NCI-H2081 (cell line): ENCODE measurements at places on chromosomes 12 and 14.

GRCh38 chr14:54570047-54570446 is 3.1 kb downstream of the SAMD4A start:
- DNase-seq: no peak

GRCh38 chr14:92310776-92311375 is 12.1 kb upstream of the SLC24A4 start:
- DNase-seq: no peak

DNA sequence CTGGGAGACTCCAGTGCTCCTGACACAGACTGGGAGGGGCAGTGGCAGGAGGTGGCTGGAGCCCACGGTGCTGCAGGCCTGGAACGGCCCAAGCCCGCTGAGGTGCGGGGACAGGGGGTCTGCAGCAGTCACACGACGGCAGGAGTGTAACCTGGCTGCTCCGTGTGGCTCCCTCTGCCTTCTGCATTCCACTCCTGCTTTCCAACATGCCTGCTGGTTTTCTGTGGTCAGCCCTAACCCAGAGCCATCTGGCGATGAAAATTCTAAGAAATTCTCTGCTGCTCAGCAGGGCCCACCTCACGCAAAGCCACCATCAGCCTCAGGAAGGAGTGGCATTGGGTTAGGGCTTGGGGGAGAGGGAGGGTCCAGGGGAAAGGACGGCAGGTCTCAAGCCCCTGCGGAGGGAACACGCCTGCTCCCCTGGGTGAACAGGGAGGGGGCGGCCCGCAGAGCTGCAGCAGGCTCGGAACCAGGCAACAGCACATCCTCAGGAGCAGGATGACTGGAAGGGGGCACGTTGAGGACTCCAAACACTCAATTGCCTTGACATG is 5.0 kb upstream of the FBRSL1 start:
- no peak for DNase-seq

GRCh38 chr14:90571149-90571947 is 174.5 kb downstream of the CALM1 start:
- no peak for DNase-seq

- peak; percentile 45 for DNase-seq
Measured at GRCh38 chr12:76080729-76081415, 3.6 kb downstream of the NAP1L1 start.

GRCh38 chr14:76081642-76082041 is 70.1 kb upstream of the GPATCH2L start:
- DNase-seq: no peak

- no peak for DNase-seq
Measured at GRCh38 chr12:46516238-46516932, 143.8 kb upstream of the SLC38A2 start.

- no peak for DNase-seq
Measured at GRCh38 chr14:55383541-55384140, 28.0 kb downstream of the ATG14 start.

DNA sequence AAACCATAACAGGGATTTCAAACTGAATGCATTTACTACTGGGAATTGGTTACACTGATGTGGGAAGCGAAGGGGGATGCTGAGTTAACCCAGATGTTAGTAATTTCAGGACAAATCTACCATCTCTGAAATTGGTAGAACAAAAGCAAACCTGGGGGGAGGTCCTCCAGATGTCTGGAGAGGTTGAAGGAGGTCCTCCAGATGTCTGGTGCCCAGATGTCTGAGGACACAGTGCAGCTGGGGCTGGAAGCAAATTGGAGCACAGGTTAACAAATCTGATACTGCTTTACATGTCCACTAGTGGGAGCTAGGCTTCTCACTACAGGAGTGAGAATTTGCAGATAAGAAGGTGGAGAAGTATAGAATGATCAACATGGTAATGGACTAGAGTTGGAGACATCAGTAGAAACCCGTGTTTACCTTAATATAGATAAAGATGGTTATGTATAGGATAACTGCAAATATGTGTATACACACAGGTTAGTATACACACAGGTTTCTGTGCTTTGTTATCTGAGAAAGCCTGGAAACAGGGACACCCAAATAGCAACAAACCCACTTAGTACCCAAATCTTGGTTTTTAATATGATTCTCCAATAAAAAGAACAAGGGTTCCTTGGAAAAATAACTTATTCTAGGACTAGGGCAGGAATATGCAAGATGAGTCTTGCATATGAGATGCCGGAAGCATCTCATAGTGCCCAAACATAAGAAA is 162.5 kb downstream of the C12orf50 start:
- no peak for DNase-seq

DNA sequence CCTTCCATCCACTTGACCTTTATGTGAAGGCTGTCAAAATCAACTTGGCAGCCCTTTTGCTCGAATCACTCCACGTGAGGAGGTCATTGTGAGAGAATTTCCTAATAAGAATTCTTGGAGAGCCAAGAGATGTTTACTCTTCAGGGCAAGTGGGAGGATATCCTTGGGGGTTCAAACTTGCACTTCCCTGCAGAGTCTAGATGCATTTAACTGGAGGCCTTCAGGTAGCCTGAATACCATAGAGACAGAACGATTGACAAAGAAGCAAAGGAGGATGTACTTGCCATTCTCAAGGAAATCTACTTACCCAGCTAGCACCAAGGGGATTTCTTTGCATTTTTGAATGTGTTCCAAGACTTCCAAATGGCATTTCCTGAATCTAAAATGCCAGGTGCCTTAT is 1702.6 kb upstream of the FLRT2 start:
- no peak for DNase-seq

GRCh38 chr12:92408072-92408900 is 262.6 kb upstream of the BTG1 start:
- DNase-seq: peak; percentile 39

DNA sequence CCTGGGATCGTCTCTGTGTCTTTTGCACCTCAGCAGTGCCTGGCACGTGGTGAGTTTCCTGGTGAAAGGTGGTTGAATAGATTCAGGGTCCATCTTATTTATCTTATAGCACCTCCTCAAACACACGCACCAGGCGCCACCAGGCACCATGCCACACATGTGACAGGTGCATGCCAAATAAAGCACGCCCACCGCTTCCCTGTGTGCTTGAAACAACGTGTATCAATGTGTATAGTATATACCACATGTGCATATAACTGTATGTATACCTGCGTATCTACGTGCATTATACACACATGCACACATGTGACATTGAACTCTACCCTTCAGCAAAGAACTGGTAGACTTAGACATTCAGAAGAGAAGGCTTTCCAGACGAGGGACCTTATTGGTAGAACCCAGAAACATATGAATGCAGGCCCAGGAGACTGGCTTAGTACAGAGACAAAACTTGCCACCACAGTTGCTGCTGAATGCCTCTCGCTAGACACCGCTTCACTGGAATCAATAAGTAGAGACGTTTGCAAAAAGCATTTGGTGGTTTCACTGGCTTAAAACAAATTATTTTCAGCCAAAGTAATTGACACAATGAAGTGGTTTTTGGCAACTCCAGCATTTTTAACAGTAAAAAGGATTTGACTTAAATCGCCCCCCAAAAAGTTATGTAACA is 10.0 kb downstream of the EML1 start:
- DNase-seq: peak; percentile 63

DNA sequence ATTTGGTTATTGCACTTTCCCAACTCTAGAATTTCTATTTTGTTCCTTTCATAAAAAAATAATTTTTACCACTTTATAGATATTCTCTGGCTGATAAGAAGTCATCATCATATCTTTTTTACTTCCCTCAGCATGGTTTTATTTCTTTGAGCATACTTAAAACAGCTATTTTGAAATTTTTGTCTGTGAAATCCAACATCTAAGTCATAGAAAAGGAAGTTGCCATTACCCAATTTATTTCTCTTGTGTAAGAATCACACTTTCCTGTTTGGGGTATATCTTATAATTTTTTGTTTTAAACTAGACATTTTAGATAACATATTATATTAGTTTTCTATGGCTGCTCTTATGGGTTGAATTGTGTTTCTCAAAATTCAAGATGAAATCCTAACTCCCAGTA is 400.2 kb upstream of the OR4E1 start:
- DNase-seq: no peak

- DNase-seq: no peak
Measured at GRCh38 chr14:102229071-102229738, 75.8 kb downstream of the MOK start.

- DNase-seq: no peak
Measured at GRCh38 chr12:124636138-124636978, 68.9 kb upstream of the NCOR2 start.

- no peak for DNase-seq
Measured at GRCh38 chr12:108119974-108120862, 8.9 kb upstream of the WSCD2 start.

DNA sequence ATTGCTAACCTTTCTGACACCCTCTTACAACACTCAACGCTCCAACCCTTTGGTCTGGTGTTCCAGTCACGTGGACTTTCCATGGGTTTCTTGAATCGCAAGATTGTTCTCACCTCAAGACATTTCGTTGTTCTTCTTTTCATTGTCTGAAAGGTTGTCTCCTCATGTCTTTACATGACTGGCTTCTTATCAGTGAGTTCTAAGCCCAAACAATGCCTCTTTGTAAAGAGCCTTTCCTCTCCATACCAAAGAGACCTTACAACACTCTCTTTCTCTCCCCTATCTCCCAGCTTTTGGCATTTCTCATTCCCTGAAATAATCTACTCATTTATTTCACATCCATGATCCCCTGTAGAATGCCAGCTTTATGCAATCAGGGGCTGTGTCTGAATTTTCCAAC is 1144.8 kb downstream of the AACS start:
- DNase-seq: no peak

DNA sequence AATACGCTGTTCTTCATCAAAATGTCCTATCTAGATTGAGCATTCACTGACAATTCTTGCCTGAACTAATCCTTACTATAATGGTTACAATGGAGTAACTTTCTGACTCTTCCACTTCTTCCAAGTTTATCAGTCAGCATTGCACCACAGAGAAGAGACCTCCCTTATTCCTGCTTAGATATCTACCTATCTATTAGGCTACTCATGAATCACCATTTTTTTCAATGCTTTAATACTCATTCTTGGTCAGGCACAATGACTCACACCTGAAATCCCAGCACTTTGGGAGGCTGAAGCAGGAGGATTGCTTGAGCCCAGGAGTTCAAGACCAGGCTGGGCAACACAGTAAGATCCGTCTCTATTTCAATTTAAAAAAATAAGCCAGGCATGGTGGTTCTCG is 39.3 kb downstream of the RPS6KA5 start:
- DNase-seq: no peak
